ENCODE measurements at places on chromosomes 7 and 10.

GRCh38 chr10:32981760-32982159 lies 23.7 kb upstream of the ITGB1 start:
- DNase-seq, result no peak

GRCh38 chr10:46312953-46313352 lies 26.2 kb downstream of the ANTXRL start:
- no peak for DNase-seq

DNA sequence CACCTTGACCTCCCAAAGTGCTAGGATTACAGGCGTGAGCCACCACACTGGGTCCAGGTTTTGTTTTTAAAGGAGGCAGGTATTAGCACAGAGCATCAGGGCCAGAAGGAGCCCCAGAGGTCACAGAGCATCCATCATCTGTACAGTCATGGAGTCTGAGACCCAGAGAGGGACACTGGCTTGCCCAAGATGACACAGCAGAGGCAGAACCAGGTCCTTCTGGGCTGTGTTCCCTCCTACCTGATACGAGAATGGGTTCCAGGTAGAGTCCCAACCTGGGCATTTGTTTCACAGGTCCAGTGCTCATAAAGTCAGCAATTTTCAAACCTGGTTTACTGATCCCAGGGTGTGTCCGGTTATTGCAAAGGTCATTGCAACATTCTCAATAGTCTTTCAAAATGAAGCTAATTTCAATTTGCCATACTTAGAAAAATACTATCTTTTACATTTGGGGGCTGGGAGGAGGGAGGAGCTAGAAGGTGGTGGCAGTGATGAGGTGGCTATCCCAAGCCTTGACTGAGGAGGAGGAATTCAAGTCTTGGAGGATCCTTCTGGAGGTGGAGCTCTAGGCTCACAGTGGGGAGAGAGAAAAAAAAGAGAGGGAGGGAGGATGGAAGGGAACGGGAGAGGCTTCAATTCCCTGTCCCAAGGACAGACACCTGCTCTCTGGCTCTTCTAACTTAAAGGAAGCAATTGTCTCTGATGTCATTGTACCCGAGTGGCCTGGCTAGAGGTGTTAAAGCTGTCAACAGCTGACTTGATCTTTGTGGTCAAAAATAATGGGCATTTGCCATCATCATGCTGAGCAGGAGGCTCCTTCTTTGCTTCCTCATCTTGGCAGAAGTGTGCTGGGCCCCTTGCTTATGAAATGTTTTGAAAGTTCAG lies 8.1 kb downstream of the MXI1 start:
- DNase-seq, result no peak

- no peak for DNase-seq
Observed at GRCh38 chr7:44066111-44066460, 719 bp upstream of the PGAM2 start.

DNA sequence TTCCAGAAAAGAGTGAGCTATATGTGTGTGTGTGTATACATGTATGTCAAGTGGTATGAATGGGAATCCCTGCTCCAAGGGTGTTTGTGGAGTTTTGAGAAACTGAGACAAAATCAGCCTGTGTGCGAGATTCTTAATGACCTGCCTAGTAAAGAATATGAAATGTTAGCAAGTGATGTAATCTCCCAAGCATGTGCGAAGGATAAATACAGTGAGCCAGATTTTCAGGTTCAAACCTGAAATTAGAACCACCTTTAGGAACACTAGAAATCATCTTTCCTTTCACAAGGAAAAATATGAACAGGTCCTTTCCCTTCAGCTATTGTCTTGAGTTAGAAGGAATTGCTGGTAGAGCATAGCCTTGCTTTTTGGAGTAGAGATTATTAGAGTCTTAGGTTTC lies 457.6 kb downstream of the LRMDA start:
- DNase-seq, result no peak

- no peak for DNase-seq
Observed at GRCh38 chr10:50999163-50999562, 75.1 kb upstream of the PRKG1 start.

- DNase-seq, result no peak
Observed at GRCh38 chr10:46237815-46238510, 48.8 kb upstream of the ANTXRL start.

DNA sequence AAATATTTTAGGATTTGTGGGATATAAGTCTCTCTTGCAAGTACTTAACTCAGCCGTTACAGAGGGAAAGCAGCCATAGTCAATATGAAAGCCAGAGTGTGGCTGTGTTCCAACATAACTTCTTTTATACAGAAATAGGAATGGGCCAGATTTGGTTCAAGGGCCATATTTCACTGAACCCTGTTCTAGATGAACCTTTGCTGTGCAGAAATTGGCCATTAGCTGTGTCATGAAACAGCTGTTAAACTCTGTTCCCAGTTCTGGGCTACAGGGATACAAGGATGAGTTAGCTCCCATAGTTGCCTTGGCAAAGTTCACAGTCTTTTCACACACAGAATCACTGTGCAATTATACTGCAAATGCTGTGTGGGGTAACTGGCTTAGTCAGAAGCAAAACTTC lies 213.9 kb upstream of the LRRN3 start:
- no peak for DNase-seq

GRCh38 chr10:69572159-69573055 lies 815 bp downstream of the NEUROG3 start:
- DNase-seq, result peak; percentile 12

DNA sequence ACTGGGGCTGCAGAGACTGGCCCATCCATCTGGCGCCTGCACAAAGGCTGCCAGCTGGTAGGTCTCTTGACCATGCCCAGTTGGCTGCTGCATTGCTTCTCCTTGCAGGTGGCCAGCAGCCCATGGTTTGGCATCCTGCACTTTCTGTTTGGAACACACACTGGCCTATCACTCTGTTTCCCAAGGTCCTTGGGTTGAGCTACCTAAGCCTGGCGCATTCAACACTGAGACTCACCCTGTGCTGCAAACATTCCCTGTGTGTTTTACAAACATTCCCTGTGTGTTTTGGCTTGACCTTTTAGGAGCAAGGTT lies 55.5 kb downstream of the TACR2 start:
- no peak for DNase-seq

GRCh38 chr7:84568781-84569180 lies 374.2 kb upstream of the SEMA3A start:
- DNase-seq, result no peak

- no peak for DNase-seq
Observed at GRCh38 chr10:79397575-79398303, 47.7 kb downstream of the ZCCHC24 start.

Data from CD4-positive, alpha-beta T cell treated with Interferon alpha-2 for 1 hour (primary cell).